PC-3 (cell line): ENCODE measurements at places on chromosomes 7 and 10. TPM values are rescaled to one million over a fixed set of nuclear protein-coding genes. Genes with fewer than 3 reads are reported as not detected.

DNA sequence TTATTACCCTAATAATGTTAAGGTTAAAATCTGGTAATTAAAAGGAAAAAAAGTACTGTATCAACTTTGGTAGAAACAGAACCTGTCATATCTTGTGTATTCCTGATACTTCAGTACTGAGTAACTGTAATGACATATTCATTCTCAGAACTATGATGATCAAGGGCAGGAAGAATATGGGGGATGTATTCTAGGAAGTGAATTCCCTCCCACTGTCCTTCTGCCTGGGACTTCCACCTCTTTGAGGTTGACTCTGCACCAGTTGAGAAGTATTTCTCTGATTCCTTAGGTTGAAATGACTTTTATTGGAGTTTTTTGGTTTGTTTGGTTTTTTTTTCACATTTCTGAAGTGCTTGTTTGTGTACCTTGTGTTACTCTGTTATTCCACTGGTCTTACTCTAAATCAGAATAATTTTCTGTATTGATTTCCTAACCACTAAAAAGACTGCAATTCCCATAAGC lies 36.9 kb downstream of the WASL start:
- H3K27ac ChIP-seq = no peak overlapping the region
- H3K4me3 ChIP-seq = no peak overlapping the region
- H3K4me1 ChIP-seq = peaks cover 17% of the 10 kb centered on the region
- peaks cover 7% of the 10 kb centered on the region; the same call in 1 of the 2 replicates for H3K36me3 ChIP-seq
- H3K27me3 ChIP-seq = no peaks in the 10 kb centered on the region

DNA sequence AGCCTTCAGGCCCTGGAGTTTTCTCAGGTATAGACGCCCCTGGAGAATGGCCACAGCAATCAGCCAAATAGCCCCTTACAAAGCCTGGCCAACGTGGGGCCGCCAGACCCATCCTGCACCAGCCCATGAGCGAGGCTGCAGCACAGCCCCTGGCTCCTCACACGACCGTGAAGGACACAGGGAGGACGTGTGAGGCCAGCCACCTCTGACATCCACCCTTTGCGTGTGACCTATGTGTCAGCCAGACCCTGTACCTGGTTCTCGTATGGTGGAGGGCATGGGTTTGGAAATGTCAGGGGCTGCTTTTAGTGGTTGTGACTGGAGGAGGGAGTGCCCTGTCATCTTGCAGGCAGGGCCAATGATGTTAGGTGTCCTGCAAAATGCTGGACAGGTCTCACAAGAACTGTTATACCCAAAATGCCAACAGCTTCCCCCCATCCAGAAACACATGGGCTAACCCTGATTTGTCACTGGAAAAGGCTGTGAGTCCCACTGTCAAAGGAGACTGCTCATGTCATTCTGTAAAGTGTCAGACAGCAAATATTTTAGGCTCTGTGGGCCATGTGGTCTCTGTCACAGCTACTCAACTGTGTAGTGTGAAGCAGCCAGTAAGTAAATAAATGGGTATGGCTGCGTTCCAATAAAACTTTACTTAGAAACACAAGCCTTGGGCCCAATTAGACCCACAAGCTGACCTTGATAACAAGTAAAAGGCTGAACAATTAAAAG lies 30.0 kb downstream of the NOD1 start:
- H3K27ac ChIP-seq = no peak overlapping the region
- DNase-seq = no peak
- no peaks in the 10 kb centered on the region for H3K27me3 ChIP-seq
- no peak overlapping the region for H3K4me3 ChIP-seq
- H3K4me1 ChIP-seq = no peaks in the 10 kb centered on the region

DNA sequence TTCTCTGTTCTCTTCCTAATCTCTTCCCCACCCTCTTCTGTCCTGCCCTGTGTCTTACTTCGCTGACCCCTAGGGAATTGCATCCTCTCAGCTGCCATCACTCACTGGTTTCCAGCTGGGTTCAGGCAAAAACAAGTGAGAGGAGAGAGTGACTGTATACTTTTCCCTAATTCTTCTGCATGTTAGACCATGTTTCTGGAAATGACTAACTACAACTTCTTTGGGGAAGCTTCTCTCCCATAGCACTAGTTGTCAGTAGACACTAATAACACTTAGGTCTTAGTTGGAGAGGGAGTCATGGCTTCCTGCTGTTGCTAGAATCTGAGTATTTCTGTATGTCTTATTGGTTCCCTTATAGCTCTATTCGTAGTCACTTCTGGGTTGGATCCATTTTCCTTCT lies 299.0 kb upstream of the FZD1 start:
- no peaks in the 10 kb centered on the region for H3K4me1 ChIP-seq
- no peak for DNase-seq
- H3K27me3 ChIP-seq = no peaks in the 10 kb centered on the region
- no peaks in the 10 kb centered on the region for H3K36me3 ChIP-seq

- H3K4me1 ChIP-seq = peaks cover 12% of the 10 kb centered on the region
- no peak for DNase-seq
- H3K36me3 ChIP-seq = no peaks in the 10 kb centered on the region
- no peaks in the 10 kb centered on the region for H3K27me3 ChIP-seq
- H3K4me3 ChIP-seq = no peak overlapping the region
Observed at GRCh38 chr10:12606461-12606860, 257.1 kb downstream of the CAMK1D start.

ZNF467 gene
- total RNA-seq = 4.1 and 6.3 TPM in 2 replicates

PGAM2 gene
- 0.35 and 0.95 TPM in 2 replicates for total RNA-seq

SLC16A12 gene
- total RNA-seq = not detected in 2 replicates
